NCI-H2171 (cell line): ENCODE measurements at places on chromosomes 5 and 9.

GRCh38 chr9:101880846-101881245 lies 142.4 kb upstream of the GRIN3A start:
- no peak for DNase-seq

DNA sequence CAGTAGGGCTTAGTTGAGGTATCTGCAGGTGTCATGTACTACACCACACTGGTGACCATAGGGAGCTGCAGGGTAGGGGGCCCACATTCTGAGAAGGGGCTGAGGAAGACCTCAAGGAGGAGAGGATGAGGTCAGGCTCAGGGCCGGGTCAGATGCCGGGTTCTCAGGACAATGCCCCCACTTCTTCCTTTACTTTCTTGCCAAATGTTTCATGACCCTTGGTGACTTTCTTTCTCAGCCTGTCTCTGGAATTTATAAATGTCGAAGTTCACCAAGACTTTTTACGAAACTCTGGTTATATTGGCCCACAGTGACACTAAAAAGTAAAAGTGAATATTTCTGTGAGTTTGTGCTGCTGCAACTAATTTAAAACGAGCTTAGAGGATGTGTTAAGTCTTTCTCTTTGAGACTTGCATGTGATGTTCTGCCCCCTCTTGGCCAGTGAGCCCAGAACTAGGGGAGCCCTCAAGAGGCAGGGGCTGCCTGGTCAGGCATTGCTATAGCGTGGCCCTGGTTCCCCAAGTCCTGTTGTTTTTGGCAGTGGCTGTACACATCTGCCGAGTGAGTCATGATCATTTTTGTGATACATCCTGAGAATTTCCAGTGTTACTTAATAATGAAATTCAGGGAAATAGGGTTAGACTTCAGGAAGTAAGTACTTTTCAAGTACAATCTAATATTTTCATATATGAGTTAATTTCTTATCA lies 11.2 kb downstream of the ACO1 start:
- DNase-seq = no peak

GRCh38 chr5:113005454-113005853 lies 28.9 kb downstream of the DCP2 start:
- DNase-seq = no peak

GRCh38 chr5:54944364-54944763 lies 41.0 kb downstream of the ESM1 start:
- no peak for DNase-seq

GRCh38 chr9:129498451-129499384 lies 122.2 kb downstream of the C9orf50 start:
- no peak for DNase-seq

- DNase-seq = no peak
These were observed 219.5 kb downstream of the PCSK5 start for GRCh38 chr9:76109953-76110352.

DNA sequence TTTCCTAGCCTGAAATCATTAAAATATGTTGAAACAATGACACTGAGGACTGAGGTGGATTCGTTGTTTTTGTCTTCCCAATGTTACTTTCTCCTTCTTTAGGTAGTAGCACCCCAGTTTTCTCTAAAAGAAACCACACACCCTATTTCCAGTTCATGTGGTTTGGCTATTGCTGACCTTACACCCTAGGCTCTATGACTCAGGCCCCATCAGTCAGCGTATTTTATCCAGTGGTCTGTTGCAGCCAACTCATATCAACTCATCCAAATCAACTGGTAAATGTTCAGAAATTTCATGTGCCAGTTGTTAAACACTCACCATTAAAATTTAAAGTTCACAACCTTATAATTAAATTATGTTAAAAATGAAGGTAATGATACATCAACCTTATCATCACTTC lies 44.6 kb upstream of the NFIB start:
- DNase-seq = no peak

- no peak for DNase-seq
These were observed 188.0 kb downstream of the ELAVL2 start for GRCh38 chr9:23638011-23638410.

GRCh38 chr9:110217656-110218099 lies 9.7 kb upstream of the C9orf152 start:
- peak; percentile 20 for DNase-seq

DNA sequence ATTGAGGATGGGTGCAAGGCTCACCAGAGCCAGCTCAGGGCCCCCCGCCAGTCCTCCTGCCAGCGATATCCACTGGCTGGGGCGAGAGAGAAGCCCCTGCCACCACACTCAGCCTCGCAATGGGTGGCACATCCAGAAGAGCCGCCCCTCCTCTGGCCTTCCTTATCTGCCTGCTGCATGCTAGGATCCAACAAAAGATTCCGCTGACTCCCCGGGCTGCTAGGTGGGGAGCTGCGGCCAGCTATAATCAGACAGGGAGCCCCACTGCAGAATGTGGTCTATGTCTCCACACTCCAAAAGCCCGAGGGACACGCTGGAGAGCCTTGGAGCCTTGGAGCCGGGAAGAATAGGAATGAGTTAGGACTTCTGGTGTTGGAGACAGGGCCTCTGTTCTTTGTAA lies 32.8 kb downstream of the COL23A1 start:
- DNase-seq = no peak

DNA sequence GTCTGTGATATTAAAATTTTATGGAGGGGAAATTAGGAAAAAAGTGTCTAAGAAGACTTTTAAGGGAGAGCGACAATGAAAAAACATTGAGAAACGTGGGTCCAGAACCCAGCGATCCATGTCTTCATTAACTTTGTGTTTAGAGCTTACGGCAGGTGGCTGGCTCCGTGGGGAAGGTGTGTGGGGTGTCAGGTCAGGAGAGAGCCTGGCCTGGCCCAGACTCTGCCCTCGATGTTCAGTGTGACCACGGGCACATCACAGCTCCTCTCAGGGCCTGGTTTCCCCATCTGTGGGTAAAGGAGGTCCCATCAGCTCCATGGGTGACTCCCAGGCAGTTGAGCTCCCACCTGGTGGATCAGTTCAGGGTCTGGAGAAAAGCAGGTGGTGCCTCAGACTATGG lies 22.1 kb downstream of the DAB2IP start:
- no peak for DNase-seq

DNA sequence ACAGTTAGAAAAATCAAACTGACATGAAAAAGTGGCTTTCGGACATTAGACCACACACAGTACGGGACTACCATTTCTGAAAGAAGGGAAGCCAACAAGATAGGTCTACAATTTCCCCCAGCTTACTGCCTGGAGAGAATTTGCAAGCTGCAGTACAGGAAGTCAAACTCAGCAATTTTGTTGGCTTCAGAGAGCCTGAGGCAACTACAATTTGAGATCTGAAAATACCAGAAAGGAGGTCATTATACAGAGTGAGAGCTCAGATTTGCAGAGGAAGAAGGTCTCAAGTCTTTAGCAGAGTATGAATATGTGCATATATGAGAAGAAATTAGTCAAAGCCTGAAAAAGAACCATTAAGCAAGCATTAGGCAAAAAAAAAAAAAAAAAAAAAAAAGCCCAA lies 83.0 kb downstream of the OXCT1 start:
- no peak for DNase-seq

DNA sequence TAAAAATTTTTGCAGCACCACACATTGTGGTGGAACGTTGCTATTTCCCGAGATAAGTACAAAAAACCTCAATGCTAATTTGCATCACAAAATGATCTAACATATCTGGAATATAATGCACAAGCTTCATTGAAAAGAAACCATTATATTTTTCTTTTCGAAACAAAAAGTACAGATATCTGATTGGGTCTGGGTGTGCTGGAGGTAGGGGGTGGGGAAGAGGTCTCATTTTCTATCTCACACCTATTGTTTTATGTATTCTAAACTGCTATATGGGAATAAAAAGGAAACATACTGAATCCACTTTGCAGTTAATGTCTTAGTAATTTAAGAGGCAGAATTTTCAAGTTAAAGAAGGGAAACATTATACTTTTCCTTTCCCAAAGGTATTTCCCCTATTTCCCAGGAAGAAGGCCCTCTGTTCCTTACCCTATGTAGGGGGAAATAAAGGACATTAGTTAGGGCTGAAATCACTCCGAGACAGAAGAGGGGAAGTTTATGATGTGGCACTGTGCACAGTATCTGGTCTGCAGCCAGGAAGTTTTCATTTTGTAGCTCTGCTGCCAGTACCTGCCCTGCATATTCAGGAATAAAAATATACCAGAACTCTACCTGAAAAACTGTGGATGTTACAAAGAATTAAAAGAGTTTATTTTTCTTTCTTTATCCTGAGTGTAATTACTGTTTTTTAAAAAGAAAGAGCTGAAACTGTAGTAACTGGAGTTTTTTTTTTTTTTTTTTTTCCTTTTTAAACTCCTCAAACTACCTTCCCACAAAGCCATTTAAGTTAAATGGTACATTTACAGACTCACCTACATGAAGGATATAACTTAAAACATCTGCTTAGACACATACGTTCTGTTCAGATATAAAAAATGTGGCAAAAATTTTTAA lies 7.4 kb downstream of the MEF2C start:
- DNase-seq = no peak

GRCh38 chr5:124519396-124519795 lies 227.0 kb downstream of the ZNF608 start:
- no peak for DNase-seq

GRCh38 chr5:14143546-14143840 lies 351 bp downstream of the TRIO start:
- no peak for DNase-seq

- DNase-seq = no peak
These were observed 57.8 kb downstream of the ZNF462 start for GRCh38 chr9:106920701-106921283.

DNA sequence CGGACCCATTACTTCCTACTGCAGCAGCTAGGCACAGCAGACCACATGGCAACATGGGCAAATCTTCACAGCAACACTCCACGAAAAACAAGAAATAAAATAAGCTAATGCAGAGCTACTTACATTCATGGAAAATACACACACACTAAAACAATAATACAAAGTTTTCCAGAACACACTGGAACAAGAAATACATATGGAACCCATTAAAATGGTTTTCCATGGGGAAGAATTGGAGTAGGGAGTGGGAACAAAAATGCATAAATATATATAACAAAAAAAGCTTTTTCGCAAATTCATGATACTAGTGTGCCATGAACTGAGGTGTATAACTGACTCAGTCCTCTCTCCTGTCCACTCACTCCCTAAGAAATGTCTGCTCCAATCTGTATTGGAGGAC lies 8.3 kb downstream of the ADAMTS12 start:
- DNase-seq = no peak

DNA sequence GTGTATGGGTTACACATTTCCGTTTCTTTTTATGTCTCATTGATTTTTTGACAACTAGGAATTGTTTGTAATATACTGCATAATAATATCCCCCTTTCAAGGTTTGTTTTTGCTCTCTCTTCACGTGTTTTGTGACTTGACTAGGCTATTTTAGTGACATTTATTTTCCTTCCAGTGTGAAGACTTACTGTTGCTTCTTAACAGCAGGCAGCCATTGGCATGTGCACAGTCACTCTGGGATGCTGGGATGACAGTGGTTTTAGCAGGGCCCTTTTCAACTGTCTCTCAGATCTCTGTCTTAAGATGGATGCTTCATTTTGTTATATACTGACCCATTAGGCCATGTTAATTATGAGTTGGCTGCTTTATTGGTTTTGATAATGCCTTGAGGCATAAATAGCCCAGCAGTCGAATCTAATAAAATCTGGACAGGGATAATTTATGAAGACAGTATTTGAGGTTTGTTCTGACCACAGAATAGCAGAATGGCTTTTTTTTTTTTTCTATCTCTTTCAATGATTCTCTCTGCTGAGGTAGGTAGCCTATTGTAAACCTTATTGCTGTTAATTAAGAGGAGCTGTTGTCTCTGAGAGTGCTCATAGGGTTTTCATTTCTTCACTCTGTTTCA lies 536.0 kb downstream of the GABRG2 start:
- no peak for DNase-seq

- peak; percentile 63 for DNase-seq
These were observed 7.9 kb downstream of the NRARP start for GRCh38 chr9:137294091-137294680.
